ENCODE measurements at places on chromosomes 5 and 9. TPM values are rescaled to one million over a fixed set of nuclear protein-coding genes. Genes with fewer than 3 reads are reported as not detected.
A peak's percentile ranks its signal among the peaks of the same experiment; 100 is the strongest.

DNA sequence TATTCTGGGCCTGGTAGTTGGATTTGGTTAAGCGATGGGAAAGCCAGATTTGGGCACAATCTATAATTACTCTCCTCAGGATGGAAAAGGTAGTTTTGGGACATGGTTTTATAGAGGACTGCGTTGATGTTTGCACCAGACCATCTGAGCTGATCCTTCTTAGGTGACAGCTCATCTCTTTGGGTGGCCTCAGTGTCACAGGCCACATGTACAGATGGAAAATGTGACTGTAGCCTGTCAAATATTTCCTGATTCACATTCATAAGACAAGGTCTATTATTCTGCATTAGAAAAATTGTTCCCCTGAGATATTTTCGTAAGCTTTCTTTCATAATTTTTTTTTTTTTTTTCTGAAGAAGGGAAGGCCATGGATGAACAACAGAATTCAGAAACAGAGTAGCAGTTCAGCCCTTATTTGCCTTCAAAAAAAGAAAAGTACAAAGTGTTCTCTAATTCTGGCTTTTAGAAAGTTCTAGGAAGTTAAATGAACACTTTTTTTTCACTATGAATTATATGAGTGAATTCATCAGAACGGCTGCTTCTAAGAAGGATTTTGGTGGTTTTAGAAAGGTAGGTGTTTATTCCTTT is 81.0 kb downstream of the NNT start:
- H3K36me3 ChIP-seq = peaks cover 9% of the 10 kb centered on the region
- H3K27ac ChIP-seq = peak overlapping the region; percentile 3
- H3K4me3 ChIP-seq = no peak overlapping the region
- DNase-seq = no peak
- no peaks in the 10 kb centered on the region for H3K27me3 ChIP-seq
- peaks cover 30% of the 10 kb centered on the region for H3K4me1 ChIP-seq

Gene SLC34A1
- total RNA-seq = not detected

- H3K36me3 ChIP-seq = no peaks in the 10 kb centered on the region
- DNase-seq = no peak
- H3K27ac ChIP-seq = no peak overlapping the region
These were observed 60.4 kb downstream of the EHMT1 start for GRCh38 chr9:137679249-137679648.

DNA sequence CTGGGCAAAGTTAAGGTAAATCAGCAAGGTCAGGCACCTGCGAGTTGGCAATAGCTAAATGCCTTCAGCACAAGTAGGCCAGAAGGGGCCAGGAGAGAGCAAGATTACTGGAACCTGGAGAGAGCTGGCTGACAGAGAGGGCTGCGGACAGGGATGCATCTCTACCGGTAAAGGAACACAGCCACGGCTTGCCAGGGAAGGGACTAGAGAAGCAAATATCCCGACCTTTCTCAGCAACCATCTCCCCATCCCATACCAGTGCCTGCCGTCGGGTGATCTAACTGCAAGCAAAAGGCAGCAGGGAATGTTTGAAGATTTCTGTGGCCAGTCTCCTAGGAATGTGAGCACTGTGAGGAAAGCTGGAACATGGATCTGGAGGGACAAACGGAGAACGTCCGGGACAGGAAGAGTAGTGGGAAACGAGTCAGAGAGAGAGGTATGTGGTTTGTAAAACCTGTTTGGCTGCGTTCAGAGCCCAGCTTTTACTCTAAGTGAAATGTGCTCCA is 15.9 kb upstream of the ABLIM3 start:
- DNase-seq = no peak
- no peak overlapping the region for H3K27ac ChIP-seq
- no peaks in the 10 kb centered on the region for H3K4me1 ChIP-seq

Gene IFNA13
- total RNA-seq = not detected

DNA sequence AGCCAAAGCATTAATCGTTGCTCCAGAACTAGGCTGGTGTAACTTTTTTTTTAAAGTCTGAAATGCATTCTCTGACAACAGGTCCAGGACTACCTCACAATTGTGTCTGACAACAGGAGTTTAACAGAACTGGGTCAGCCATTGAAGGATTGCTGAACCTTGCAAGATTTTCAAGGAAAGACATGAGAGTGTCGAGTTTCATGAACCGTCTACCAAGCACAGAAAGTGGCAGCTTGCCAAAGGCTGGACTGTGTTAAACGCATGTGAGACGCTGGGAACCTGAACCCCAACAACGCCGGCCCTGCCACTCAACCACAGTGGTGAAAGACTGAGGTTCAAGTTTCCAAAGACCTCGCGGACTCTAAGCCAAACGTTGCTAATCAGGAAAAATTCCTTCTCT is 79.1 kb downstream of the LHFPL2 start:
- H3K36me3 ChIP-seq = no peaks in the 10 kb centered on the region
- no peak overlapping the region for H3K4me3 ChIP-seq
- no peaks in the 10 kb centered on the region for H3K27me3 ChIP-seq
- peaks cover 44% of the 10 kb centered on the region for H3K4me1 ChIP-seq

DNA sequence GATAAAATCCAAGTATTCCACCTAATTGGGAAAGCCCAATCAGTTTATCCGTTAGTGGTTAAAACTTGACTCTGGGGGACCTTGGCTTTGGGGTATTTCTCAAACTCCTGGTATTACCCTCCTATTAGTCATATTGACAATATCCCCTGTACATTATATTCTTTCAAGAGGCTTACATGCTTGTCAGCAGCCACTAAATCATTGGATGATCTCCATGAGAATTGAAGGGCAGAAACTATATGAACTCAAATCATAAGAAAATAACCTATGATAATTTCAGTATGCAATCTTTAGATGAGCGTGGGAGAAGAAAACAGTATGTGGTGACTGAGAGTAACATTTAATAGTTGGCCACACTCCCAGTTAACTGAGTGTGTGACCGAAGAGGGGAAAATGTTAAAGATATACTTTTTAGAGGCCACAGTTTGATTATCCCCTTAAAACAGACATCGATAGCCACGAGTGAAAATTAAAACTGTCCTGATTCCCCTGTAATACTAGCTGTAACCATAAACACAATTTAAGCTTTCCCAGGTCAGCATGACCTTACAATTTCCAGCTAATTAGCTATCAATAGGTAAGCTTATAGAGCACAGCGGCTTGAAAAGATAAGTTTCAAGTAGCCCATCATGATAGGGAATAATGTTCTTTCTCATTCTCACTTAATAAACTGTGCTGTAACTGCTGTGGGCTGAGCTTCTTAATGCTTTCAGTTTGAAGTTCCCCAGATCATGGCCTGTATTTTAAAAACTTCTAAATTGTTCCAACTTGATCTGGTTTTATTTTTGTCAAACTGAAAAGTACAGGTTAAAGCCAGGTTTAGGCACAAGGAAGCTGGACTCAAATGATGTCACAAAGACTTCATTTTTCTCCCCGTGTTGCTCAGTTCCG is 58.6 kb downstream of the PUM3 start:
- H3K4me1 ChIP-seq = no peaks in the 10 kb centered on the region
- no peak overlapping the region for H3K4me3 ChIP-seq
- H3K27me3 ChIP-seq = no peaks in the 10 kb centered on the region
- peaks cover 35% of the 10 kb centered on the region for H3K36me3 ChIP-seq
- DNase-seq = no peak
